ENCODE measurements at places on chromosomes 13 and 19.

GRCh38 chr19:49930483-49931011, 1.2 kb upstream of the NUP62 start:
- no peak for DNase-seq

DNA sequence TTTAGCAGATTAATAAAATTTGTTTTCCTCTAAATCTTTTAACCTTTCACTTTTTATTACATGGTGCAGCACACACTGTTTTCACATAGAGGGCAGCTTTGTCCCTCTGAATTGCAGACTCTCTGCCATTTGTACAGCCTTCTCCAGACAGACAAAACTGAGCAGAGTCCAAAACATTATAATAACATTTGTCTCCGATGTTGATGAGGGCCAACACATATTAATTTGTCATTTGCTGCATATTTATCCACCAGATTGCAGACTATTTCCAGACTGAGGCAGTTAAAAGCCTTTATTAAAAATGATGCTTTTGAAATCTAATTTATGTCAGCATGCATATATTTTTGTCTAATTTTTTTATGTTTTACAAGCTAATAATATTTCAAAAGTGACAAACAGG, 1251.9 kb upstream of the SLC10A2 start:
- DNase-seq = no peak

GRCh38 chr13:61592489-61592888, 176.8 kb upstream of the PCDH20 start:
- DNase-seq = no peak

DNA sequence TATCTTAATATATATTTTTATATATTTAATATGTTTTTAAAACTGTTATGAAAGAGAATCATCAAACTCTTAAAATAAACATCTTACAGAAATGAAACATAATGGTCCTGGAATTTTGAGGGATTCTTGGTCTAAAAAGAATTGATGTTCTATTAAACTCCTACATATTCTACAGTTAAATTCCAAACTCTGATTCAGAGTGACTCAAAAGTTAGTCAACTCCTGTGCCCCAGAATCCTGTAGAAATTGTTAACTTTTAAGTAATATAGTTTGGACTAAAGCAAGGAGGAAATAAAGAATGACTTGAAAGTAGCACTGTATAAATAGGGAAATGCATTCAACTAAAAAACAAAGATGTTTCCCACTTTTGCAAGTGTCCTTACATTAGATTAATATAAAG, 47.7 kb downstream of the FNDC3A start:
- DNase-seq = no peak

DNA sequence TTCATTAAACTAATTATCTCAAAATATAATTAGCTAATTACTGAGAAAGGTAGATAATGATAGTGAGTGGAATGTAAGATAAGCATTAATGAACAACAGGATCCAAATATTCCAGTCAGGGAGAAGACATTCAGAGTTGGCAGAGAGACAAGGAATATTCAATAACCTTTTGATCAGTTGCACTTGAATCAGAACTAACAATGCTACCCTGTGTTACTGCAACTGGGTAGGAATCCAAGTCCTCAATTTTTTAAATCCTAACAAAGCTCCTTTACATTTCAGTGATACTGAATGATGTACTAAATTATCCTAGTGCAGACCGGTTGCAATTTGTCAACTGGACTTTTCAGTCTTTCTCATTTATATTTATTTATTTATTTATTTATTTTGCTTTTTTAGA, 107.1 kb upstream of the MIR17HG start:
- DNase-seq = no peak

DNA sequence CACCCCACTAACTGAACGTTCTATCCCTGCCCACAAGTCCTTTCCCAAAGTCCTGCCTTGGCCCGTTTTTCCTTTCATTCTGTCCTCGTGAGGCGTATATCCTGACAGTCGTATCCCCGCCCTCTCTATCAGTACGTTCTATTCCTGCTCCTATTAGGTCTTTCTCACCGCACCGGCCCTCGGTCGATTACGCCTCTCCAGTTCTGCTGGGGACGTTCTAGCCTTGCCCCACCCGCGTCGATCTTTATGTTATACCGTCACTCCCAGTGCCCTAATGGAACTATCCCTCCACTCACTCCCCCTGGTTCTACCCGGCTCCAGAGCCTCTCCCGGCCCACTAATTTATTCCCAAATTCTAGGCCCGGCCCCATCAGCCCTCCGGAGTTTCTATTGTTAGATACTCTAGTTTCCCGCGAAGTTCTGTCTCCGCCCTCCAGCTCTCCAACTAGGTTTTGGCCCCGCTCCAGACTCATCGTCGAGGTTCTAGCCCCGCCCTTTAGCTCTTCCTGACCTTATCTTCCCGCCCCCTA, 2.0 kb downstream of the PLAUR start:
- DNase-seq = no peak

DNA sequence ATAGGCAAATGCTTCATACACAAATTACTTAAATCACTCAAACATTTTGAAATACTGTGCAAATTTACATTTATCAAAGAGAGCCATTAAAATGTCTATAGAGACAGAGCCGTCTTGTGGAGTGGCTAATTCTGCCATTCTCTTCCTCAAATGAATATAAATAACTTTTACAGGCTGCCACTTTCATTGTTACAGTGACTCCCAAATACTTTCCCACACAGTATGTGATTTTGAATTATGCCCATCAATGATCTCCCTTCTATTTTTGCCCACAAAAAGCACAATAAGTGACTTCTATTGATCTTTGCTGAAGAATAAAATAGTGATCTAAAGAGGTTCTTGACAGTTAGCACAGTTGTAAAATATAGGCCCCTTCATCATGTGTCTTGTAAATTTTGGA, 1244.9 kb downstream of the PCDH17 start:
- no peak for DNase-seq

- DNase-seq = no peak
These were observed 111.6 kb downstream of the NHLRC3 start for GRCh38 chr13:39149896-39150295.

DNA sequence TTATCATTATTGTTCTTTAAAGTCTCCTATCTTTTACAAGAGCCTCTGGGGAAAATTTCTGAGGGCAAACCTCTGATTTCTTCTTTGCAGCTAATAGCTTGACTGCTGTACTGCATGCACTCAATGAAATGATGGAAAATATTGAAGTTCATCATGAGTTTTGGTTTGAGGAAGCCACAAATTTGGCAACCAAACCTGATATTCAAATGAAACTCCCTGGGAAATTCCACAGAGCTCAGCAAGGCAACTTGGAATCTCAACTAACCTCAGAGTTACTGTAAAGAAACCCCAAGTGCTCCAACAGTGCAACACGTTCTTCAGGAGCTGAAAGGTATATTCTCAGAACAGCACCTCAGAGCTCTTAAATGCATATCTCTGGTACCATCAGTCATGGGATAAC, 14.2 kb upstream of the RNF6 start:
- DNase-seq = no peak

- no peak for DNase-seq
These were observed 723.7 kb upstream of the SLITRK1 start for GRCh38 chr13:84605927-84606326.

- DNase-seq = no peak
These were observed 662 bp upstream of the SPACA6 start for GRCh38 chr19:51692468-51692867.

GRCh38 chr13:60080850-60081249, 82.9 kb downstream of the DIAPH3 start:
- no peak for DNase-seq

DNA sequence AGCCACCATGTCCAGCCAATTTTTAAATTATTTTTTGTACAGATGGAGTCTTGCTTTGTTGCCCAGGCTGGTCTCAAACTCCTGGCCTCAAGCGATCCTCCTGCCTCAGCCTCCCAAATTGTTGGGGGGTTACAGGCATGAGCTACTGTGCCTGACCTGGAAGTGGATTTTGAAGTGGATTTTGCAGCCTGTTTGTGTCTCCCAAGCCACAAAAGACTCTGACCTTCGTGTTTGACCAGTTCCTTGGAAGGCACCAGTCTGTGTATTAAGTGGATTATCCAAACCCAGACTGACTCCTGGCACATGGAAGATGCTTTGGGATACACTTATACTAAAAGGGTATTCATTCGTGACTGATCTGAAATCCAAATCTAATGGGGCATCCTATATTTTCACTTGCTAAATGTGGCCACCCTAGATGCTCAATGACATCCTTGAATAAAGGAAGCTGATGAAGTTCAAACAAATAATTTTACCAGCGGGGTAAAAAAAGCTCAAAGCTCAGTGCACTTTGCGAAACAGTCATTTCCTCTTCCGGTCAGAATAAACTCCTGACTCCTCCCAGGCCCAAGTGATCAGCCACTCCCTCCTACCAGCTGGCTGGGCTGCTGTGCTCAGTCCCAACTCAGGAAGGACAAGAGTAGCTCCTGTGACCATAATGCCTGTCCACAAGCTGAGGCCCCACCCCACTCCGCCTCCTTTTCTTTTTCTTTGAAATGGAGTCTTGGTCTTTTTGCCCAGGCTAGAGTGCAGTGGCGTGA, 32.6 kb upstream of the GATAD2A start:
- DNase-seq = peak; percentile 31

DNA sequence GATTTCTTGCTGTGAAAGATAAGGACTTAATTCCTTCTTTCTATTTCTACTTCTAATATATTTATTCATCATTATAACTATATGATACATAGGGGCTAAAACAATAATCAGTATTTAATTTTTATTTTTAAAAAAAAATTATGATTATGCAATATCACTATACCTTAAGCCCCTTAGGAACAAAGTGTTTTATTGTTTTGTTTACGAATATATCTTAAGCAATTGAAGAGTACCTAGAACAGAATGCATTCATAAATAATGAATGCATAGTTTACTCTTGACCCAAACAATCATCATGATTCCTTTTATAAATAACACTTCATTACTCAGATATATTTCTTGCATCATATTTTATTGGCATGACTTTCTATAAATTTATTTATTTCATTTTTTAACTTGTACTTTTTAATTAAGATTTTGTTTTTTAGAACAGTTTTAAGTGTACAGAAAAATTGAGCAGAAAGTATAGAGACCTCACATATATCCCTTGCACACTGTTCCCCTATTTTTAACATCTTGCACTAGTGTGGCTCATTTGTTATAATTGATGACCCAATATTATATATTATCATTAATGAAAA, 339.9 kb upstream of the SPRY2 start:
- no peak for DNase-seq

DNA sequence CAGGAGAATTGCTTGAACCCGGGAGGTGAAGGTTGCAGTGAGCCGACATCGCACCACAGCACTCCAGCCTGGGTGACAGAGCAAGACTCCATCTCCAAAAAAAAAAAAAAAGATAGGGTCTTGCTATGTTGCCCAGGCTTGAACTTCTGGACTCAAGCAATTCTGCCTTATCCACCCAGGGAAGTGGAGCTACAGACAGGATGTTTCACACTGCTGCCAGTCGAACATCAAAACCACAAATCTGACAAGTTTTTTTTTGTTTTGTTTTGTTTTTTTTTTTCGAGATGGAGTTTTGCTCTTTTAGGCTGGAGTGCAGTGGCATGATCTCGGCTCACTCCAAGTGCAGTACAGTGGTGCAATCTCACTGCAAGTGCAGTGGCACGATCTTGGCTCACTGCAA, 10.8 kb downstream of the XPO4 start:
- DNase-seq = no peak

GRCh38 chr13:108560093-108560492, 69.3 kb upstream of the MYO16 start:
- DNase-seq = no peak

DNA sequence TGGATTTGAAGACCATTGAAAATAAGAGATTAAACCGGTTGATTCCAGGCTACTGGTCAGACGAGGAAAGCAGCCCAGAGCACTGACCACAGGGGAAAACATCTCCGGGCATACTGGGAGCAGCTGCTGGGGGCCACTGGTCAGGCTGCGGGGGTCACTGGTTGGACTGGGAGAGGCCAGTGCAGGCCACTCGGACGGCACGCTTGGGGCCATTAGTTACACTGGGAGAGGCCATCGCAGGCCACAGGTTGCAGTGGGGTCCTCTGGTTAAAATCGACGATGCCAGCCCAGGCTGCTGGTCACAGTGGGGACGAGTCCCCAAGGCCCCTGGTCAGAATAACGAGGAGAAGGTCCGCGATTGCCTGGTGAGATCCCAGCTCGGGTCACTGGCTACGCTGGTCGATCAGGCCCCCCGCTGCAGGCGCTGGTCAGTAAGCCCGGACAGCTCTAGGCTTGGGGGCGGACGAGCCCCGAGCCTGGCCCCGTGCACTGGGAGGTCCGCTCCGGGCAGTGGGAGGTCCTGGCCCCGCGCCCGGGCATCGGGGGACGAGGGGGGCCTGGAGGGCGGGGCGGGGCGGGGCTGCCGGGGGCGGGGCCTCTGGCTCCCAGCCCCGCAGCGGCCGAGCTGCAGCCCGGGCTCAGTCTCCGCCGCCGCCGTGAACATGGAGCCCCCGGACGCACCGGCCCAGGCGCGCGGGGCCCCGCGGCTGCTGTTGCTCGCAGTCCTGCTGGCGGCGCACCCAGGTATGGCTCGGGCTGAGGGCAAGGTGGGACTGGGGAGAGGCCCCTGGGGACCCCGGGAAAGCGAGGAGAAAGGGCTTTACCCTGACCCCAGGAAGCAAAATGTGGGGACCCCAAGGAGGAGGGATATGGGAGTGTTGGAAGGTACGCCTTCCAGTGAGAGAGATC, at the start of gene BCAM:
Gene BCAM (plus strand): TSS at position 641 of the 909 bp plus-strand sequence. CDS start 22 bp downstream, at position 663.
- no peak for DNase-seq

GRCh38 chr13:33026489-33027152, 10.4 kb downstream of the KL start:
- no peak for DNase-seq

- no peak for DNase-seq
These were observed 800.7 kb upstream of the SLITRK5 start for GRCh38 chr13:86870444-86870843.

GRCh38 chr13:41520016-41520659, 62.8 kb downstream of the RGCC start:
- DNase-seq = no peak

- DNase-seq = no peak
These were observed 300.5 kb downstream of the SPRY2 start for GRCh38 chr13:80040196-80040980.

GRCh38 chr19:13094771-13095392, 7.8 kb downstream of the LYL1 start:
- no peak for DNase-seq

GRCh38 chr19:58568453-58569130, 4.5 kb downstream of the MZF1 start:
- no peak for DNase-seq

Measured in activated effector memory CD4-positive, alpha-beta T cell treated with Interleukin-2 at 50 U/mL for 16 hours (primary cell).